ENCODE measurements at places on chromosomes 16 and 17.

DNA sequence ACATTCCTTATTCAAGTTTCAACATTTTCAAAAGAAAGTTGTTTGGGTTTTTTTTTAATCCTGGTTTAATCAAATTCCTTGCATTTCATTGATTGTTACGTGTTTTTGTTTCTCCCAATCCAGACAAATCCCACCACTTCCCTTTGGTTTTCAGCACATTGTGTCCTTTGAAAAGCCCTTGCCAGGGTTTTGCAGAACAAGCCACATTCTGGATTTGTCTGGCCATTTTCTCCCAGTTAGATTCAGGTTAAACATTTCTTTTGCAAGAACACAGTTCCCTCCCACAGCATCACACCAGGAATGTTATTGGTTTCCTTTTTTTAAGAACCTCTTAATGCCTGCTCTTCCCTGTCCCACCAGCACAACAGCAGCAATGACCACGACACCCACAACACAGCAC is 278.0 kb upstream of the SALL1 start:
- peaks cover 7% of the 10 kb centered on the region for H3K4me1 ChIP-seq
- DNase-seq = no peak

GRCh38 chr16:54286366-54287130 is at the start of gene IRX3:
Gene IRX3 (minus strand): TSS chr16:54286787. CDS start chr16:54286050, 737 bp downstream.
- peak; percentile 24 for DNase-seq
- no peaks in the 10 kb centered on the region for H3K36me3 ChIP-seq
- H3K4me3 ChIP-seq = peak within 1 kb of the TSS; percentile 73
- peaks cover 79% of the 10 kb centered on the region for H3K27me3 ChIP-seq

DNA sequence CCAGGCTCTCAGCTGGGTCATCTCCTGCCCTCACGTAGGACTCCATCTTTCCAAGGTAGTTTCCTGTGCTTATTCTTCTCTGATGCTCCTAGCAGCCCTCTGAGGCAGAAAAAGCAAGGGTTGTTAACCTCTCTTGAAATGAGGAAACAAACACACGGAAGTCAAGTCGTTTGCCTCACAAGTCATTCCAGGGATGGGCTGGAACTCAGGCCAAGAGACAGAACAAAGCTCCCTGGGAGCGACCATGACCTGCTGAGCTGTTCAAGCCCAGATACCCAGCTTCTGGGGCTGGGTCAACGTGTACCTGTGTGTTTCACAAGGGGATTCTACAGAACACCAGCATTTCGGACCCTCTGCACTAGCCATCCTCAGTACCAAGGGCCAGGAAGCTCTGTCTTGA is 28.1 kb downstream of the SRL start:
- DNase-seq = no peak
- no peak overlapping the region for H3K4me3 ChIP-seq
- no peaks in the 10 kb centered on the region for H3K36me3 ChIP-seq
- H3K27me3 ChIP-seq = peaks cover 12% of the 10 kb centered on the region
- no peak overlapping the region for H3K27ac ChIP-seq

GRCh38 chr17:76452127-76452659 is 759 bp downstream of the UBE2O start:
- H3K27me3 ChIP-seq = no peaks in the 10 kb centered on the region
- peak overlapping the region; percentile 84 for H3K4me3 ChIP-seq
- DNase-seq = no peak
- peak overlapping the region; percentile 33 for H3K27ac ChIP-seq

GRCh38 chr16:84247844-84248243 is 8.0 kb upstream of the KCNG4 start:
- peaks cover 15% of the 10 kb centered on the region for H3K27me3 ChIP-seq
- H3K27ac ChIP-seq = no peak overlapping the region
- H3K4me3 ChIP-seq = no peak overlapping the region
- DNase-seq = no peak
- no peaks in the 10 kb centered on the region for H3K4me1 ChIP-seq

- H3K4me3 ChIP-seq = no peak overlapping the region
- H3K4me1 ChIP-seq = peaks cover 10% of the 10 kb centered on the region
- no peak for DNase-seq
- H3K27ac ChIP-seq = no peak overlapping the region
- peaks cover 2% of the 10 kb centered on the region for H3K36me3 ChIP-seq
Measured at GRCh38 chr17:56918916-56919315, 5.1 kb upstream of the TRIM25 start.

DNA sequence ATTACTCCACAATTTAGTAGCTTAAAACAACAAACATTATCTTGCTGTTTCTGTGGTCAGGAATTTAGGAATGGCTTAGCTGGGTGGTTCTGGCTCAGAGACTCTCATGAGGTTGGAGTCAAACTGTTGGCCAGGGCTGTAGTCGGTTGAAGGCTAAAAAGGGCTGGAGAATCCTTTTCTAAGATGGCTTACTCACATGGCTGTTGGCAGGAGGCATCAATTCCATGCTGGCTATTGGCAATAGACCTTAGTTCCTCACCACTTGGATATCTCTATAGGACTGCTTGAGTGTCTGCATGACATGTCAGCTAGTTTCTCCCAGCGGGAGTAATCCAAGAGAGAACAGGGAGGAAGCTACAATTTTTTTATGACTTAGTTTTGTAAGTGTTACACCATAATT is 6.6 kb upstream of the EFCAB13 start:
- no peaks in the 10 kb centered on the region for H3K27me3 ChIP-seq
- no peak for DNase-seq
- peaks cover 2% of the 10 kb centered on the region for H3K4me1 ChIP-seq
- H3K36me3 ChIP-seq = no peaks in the 10 kb centered on the region
- H3K27ac ChIP-seq = no peak overlapping the region

DNA sequence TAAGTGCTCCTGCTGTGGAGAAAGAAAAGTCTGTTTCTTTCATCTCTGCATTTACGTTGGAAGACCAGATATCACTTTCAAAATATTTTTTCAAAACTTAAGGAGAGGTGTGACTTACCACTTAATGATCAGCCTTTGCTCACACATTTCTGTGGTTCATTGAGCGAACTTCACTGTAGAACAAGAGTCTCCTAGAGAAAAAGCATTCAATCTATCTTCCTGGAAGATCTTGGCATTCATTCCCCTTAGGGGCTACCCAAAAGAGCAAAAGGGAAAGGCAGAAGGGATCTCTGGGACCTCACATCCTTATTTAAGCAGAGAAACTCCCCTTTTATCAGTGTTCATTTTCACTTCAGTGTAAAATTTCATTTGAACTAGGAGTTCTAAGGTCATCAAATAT is 61.2 kb downstream of the HS3ST3A1 start:
- peaks cover 26% of the 10 kb centered on the region for H3K36me3 ChIP-seq
- H3K27ac ChIP-seq = no peak overlapping the region
- no peaks in the 10 kb centered on the region for H3K27me3 ChIP-seq
- H3K4me3 ChIP-seq = no peak overlapping the region

DNA sequence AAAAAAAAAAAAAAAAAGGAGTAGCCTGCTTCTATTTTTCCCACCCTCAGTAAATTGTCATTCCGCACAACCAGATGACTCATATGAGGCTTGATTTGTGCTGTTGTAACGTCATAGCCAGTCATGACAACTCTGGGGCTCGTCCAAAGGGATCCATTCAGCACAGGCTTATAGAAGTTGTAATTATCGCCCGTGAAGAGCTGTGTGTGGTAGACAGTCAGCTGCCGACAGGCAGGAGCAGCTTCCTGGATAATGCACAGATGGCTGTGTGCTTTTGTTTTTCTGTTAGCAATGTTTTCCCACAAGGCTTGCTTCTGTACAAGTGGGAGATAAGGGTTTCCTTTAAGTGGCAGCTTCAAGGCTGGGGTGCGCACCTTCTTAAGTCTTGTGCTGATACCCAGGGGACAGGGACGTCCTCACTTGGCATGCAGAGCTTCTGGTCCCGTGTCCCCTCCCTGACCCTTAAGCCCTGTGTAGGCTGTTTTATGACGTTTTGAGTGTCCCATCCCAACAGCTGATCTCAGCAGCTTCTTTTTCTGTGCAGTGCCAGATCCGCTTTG is 26.0 kb downstream of the SNX29 start:
- no peaks in the 10 kb centered on the region for H3K36me3 ChIP-seq
- no peak overlapping the region for H3K27ac ChIP-seq
- no peaks in the 10 kb centered on the region for H3K27me3 ChIP-seq
- H3K4me3 ChIP-seq = no peak overlapping the region

GRCh38 chr17:27588354-27588753 is 42.6 kb upstream of the LGALS9 start:
- H3K36me3 ChIP-seq = peaks cover 7% of the 10 kb centered on the region
- no peak for DNase-seq
- no peak overlapping the region for H3K4me3 ChIP-seq
- no peaks in the 10 kb centered on the region for H3K4me1 ChIP-seq
- no peak overlapping the region for H3K27ac ChIP-seq

GRCh38 chr17:19744922-19745757 is 3.0 kb downstream of the ALDH3A1 start:
- H3K27me3 ChIP-seq = peaks cover 20% of the 10 kb centered on the region
- peak overlapping the region; percentile 67 for H3K4me3 ChIP-seq
- DNase-seq = peak; percentile 98
- H3K4me1 ChIP-seq = peaks cover 4% of the 10 kb centered on the region
- no peaks in the 10 kb centered on the region for H3K36me3 ChIP-seq

- H3K27me3 ChIP-seq = no peaks in the 10 kb centered on the region
- peaks cover 3% of the 10 kb centered on the region for H3K4me1 ChIP-seq
- no peak for DNase-seq
- no peak overlapping the region for H3K27ac ChIP-seq
Measured at GRCh38 chr17:59167571-59168001, 12.0 kb downstream of the PRR11 start.

DNA sequence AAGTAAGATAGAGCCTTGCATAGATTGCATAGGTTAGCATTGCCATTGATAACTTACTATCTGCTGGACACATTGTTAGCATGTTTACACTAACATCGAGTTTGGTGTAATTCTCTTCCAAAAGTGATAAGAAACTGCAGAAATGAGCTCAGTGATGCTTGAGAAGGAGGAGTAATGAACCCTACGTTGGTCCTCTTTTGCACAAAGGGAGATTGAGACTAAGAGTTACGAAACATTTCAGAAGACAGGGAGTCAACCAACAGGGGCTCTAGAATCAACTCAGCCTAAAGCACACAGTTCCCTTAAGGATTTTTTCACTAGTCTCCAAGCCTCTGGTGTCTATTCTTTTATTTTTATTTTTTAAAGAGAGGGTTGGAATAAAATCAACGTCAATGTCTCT is 6.8 kb downstream of the CCL7 start:
- H3K27me3 ChIP-seq = peaks cover 16% of the 10 kb centered on the region
- H3K4me3 ChIP-seq = no peak overlapping the region
- DNase-seq = no peak
- H3K27ac ChIP-seq = no peak overlapping the region
- no peaks in the 10 kb centered on the region for H3K36me3 ChIP-seq
- peaks cover 5% of the 10 kb centered on the region for H3K4me1 ChIP-seq

- DNase-seq = no peak
- peaks cover 6% of the 10 kb centered on the region for H3K4me1 ChIP-seq
- H3K36me3 ChIP-seq = no peaks in the 10 kb centered on the region
Measured at GRCh38 chr16:58413359-58413758, 21.1 kb downstream of the GINS3 start.

GRCh38 chr17:69874175-69874670 is 200.8 kb upstream of the KCNJ16 start:
- DNase-seq = no peak
- H3K4me3 ChIP-seq = no peak overlapping the region
- no peak overlapping the region for H3K27ac ChIP-seq
- peaks cover 4% of the 10 kb centered on the region for H3K4me1 ChIP-seq
- H3K36me3 ChIP-seq = no peaks in the 10 kb centered on the region
- H3K27me3 ChIP-seq = no peaks in the 10 kb centered on the region

All from progenitor cell of endocrine pancreas (in vitro differentiated cells).